ENCODE measurements at places on chromosomes 7 and 10.

DNA sequence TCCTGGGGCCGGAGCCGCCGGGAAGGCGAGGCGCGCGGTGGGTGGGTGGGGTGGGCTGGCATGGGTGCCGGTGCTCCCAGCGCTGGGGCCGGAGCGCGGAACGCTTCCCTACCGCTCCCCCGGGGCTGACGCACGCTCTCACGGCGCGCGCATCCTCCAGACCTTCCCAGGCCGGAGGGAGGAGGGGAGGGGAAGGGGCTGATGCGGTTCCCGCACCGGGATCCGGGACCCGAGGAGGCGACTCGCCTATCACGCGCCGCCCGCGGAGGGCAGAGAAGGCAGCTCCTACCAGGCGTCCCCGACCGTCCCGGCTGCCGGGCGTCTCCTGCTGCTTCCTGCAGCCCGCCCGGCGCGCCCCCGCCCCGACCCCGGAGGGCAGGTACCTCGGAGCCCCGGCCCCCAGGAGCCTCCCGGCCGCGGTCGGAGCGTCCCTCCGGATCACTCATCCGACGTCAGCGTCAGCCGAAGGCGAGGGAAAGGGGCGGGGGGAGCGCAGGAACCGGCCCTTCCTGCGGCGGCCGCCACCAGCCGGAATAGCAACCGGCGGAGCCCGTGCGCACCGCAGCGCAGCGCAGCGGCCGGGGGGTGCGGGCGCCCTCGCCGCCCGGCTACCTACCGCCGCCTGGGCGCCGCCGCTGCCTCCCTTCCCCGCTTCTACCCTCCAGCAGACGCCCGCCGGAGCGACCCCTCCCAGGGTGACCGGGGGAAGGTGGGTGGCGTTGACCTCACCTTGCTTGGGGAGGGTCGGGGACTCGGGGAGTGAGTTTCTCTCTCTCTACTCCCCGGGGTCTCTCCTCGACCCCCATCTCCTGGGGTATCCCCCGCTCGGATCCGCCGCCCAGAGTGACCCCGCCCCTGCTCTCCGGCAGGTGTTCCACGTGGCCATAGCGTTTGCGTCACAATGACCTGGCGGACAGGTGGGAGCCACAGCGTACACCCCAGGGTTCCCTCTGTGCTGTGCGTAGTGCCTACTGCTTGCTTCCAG lies at the start of gene ICA1:
Gene ICA1, minus strand, starts transcription at position 457 of the 985 bp plus-strand sequence. CDS start 26,241 bp downstream, outside the sequence.
- no peak for DNase-seq

GRCh38 chr10:102962951-102963755 lies 45.1 kb downstream of the CNNM2 start:
- DNase-seq = no peak

DNA sequence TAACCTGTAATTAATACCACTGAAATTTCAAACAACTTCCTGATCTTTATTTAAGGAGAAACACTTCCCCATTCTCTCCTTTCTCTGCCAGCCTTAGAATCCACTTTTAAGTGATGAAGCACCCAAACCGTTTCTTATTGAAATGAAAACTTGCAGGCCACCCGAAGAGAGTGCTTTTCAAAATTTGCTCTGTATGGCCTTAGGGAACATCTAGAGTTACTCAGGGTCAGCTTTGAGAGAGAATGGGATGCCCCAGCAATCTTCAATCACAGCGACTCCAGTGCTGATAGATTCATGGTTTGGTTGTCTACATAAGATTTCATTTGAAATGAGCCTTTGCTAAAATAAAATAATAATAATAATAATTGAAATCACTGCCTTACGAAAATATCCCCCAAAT lies 323.1 kb downstream of the PCLO start:
- no peak for DNase-seq

- no peak for DNase-seq
Measured at GRCh38 chr7:116632384-116632783, 39.6 kb upstream of the MET start.

DNA sequence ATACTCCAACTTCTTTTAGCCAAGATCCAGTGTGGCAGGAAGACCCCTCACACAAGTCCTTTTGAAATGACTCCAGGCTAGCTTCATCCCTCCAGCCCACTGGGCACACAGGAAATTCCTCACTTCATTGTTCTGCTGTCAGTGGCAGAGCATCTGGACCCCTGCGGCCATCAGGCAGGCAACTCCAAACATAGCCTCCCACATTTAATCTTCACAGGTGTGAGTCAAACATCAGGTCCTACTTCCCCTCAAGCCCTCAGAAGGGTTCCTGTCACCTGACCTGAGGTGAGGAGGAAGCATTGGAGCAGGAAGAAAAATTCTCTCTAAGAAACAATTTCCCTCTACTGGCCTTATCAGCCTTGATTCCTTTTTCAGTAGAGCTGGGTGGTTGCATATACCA lies 51.1 kb upstream of the C1GALT1 start:
- no peak for DNase-seq

- no peak for DNase-seq
Measured at GRCh38 chr10:119292968-119293760, 85.8 kb downstream of the GRK5 start.

DNA sequence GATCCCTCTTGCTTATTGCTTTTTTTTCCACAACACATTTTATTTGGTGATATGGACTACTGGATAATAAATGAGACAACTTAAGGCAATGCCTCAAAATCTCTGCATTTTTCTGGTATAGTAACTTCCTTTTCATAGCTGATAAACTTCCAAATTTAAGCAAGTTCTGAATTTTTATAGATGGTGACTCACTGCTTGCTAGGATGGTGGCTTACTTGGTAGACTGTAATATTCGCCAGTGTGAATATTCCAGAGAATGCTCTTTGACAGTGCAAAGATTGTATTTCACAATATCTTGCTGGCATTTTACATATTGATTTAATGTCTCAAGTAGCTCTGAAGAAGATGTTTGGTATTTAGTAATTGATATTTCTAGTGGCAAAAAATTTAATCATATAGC lies 472.4 kb downstream of the TFEC start:
- no peak for DNase-seq

GRCh38 chr7:158863611-158864506 lies 7.5 kb downstream of the DYNC2I1 start:
- DNase-seq = peak; percentile 5
